Foreskin keratinocyte (primary cell): ENCODE measurements at places on chromosomes 13 and 19.

- no peak for DNase-seq
Observed at GRCh38 chr13:27257233-27257568, 5.8 kb downstream of the RPL21 start.

GRCh38 chr19:5972355-5972731 is 5.6 kb downstream of the RANBP3 start:
- no peak for DNase-seq

- no peak for DNase-seq
Observed at GRCh38 chr13:95300625-95301182, 547 bp downstream of the ABCC4 start.

- no peak for DNase-seq
Observed at GRCh38 chr13:109548374-109548773, 238.0 kb downstream of the IRS2 start.

GRCh38 chr13:22789027-22789593 is 391.7 kb upstream of the SGCG start:
- peak; percentile 19 for DNase-seq

DNA sequence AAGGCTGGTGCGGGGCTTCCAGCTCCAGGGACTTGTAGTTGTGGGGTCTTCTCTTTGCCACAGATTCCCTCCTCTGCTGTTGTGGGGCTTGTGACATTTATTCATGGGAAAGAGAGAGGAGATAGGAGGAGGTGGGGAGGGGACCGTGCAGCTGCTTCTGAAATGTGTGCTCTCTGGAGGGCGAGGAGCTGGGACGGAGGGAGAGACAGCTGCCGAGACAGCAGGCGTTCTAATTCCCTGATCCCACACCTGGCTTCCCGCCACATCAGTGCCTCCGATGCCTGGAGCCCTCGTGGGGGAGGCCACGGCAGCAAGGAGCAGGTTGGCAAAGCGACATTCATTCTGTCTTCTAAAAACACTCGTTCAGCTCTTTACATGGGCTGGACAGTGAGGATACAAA is 164.4 kb downstream of the USP12 start:
- no peak for DNase-seq

DNA sequence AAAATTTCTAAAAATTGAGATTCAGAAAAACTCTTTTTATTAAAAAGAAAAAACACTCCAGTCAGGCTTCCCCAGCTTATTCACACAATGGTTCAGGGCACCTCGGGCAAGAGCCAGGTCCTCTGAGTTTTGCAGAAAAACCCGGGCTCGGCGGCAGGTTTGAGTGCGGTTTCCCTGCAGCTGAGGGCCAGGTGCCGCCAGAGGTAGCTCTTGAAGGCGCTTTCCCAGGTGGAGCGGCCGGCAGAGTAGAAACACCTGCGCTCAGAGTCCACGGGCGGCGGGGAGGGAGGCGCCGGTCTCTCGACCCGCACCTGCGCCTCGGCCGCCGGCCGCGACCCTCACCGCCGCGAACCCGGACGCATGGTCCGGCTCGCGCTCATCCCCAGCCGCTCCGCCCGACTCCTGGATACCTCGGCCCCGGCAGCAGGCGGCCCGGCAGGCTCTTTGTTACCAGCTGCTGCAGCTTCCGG is 444 bp downstream of the PROSER1 start:
- DNase-seq = peak; percentile 71

DNA sequence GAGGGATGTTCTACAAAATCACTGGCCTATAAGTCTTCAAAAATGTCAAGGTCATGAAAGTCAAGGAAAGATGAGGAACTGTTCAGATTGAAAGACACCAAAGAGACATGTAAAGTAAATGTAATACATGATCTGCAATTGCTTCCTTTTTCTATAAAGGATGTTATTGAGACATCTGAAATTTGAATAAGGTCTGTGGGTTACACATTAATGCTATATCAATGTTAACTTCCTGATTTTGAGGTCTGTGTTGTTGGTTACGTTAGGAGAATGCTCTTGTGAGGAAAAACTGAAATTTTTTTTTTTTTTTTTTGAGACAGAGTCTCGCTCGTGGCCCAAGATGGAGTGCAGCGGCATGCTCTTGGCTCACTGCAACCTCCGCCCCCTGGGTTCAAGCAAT is 197.4 kb downstream of the RGCC start:
- no peak for DNase-seq

- DNase-seq = no peak
Observed at GRCh38 chr13:100510208-100510957, 78.2 kb downstream of the GGACT start.

GRCh38 chr19:31718898-31719297 is 369.7 kb upstream of the TSHZ3 start:
- peak; percentile 46 for DNase-seq

- DNase-seq = peak; percentile 81
Observed at GRCh38 chr19:17327654-17328516, 6.8 kb downstream of the ANO8 start.

DNA sequence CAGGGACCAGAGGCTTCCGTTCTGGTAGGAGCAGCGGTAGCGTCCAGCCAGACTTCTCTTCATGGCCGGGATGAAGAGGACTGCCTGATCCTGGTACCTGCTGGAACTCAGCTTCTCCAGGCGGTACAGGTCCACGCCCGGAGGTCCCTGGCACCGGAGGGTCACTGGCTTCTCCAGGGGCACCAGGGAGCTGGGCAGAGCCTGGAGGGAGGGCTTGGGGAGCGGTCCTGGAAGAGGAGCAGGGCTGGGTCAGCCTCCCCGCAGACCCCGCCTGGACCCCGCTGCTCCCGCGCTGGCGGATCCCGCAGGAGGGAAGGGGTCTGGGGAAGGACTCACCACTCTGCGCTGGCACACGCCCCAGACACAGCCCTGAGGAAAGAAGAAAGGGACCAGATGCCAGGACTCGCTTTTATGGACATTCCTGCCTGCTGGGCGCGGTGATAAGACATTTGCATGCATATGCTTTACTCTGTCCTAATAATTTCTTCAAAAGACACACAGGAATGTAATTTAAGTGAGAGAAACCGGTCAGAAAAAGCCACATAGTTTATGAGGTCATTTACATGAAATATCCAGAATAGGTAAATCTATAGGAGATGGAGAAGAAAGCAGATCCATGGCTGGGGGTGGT is 5.8 kb downstream of the GP6 start:
- no peak for DNase-seq

DNA sequence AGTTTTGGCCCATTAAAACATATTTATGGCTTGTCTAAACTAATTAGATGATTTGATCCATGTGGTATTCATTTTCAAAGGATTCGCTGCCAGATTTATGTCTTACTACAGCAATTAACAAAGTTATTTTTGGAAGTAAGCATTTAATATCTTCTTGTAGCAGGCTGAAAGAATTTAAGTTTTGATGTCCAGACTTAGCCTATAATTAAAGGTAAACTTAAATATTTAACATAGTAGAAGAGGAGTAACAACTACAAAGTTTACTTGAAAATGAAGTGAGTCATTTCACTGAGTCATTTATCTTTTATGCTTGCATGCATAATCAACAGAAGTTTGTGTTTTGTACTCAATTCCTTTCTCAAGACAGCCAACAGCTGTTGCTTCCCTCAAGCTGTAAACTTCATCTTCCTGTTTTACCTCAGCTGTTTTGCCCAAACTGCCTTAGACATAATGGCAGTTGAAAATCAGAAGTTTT is 58.1 kb downstream of the EDNRB start:
- peak; percentile 34 for DNase-seq

DNA sequence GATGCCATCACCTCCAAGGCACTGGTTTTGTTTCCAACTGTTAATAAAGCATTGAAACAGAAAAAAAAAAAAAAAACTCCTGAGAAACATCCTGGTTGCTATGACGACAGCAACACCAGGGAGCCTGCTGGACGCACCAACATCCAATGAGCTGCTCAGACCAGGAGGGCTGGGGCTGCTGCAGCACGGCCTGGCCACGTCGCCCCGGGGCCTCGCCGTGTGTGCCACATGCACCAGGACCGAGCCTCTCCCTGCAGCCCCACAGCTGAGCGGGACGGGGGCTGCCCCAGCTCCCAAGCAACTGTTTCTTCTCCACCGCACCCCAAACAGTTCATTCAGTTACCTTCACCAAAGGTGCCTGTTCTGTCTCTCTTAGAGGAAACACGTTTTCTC is 54.5 kb downstream of the RASA3 start:
- no peak for DNase-seq

GRCh38 chr19:54654447-54655321 is 8.1 kb upstream of the LILRB4 start:
- no peak for DNase-seq

DNA sequence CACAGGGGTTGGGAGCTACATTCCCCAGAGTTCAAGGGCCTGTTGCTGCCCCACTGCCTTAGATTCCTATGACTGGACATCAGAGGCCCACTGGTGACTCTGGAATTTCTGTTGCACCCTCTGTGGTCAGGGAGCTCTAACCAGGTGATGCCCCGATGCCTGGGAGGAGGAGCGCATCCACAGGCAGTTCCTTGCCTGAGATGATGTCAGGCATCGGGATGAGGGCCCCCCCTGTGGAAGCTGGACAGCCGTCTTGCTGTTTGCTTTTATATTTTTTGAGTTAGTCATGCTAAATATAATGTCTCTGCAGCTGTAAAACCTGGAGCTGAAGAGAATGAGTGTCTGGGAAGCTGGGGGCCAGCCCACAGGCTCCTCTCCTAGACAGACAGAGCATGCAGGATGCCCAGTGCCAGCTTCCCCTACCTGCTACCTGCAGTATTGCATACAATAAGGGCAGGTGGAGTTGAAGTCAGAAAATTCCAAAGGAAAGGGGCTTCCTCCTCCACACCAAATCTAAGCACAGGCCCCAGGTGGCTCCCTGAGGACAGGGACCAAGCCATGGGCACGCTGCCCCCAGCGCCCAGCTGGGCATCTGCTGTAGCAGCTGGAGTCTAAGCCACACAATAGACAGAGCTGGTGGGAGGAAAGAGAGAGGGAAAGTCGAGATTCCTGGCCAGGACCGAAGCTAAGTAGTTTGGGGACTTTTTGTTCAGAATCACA is 16.2 kb downstream of the COL4A2 start:
- DNase-seq = peak; percentile 75

GRCh38 chr13:46486270-46486669 is 66.7 kb upstream of the LRCH1 start:
- no peak for DNase-seq

- no peak for DNase-seq
Observed at GRCh38 chr19:46746281-46747057, at the start of gene STRN4. Gene STRN4, minus strand, starts transcription at chr19:46746450. Its CDS starts 20 bp downstream, at chr19:46746430.

- peak; percentile 33 for DNase-seq
Observed at GRCh38 chr13:19632915-19633478, 462 bp upstream of the MPHOSPH8 start.

DNA sequence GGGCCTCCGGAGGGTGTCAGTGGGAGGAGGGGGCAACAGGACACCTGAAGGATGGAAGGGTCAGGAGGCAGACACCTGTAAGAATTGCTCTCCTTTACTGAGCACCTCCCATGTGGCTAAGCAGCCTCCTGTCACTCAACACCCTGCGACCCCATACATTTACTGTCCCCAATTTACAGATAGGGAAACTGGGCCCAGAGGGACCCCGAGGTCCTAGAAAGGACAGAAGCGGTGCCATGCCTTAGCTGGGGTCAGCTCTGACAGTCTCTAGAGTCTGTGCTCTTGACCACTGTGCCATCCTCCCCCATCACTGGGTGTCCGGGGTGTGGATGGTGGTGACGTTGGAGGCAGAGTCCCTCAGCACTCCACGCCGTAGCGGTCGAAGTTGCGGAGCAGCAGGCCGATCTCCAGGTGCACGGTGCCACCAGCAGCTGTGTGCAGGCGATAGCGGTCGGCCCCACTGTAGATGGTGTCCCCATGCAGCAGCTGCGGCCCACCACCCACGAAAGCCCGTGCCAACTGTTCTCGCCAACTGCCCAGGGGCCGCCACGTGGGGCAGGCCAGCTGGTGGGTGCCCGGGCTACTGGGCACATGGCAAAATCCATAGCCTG is 726 bp upstream of the TGFB1 start:
- DNase-seq = no peak

- no peak for DNase-seq
Observed at GRCh38 chr13:35162420-35162819, 220.3 kb downstream of the NBEA start.
